ENCODE measurements at places on chromosomes 1 and 21. TPM values are rescaled to one million over a fixed set of nuclear protein-coding genes. Genes with fewer than 3 reads are reported as not detected.
A peak's percentile ranks its signal among the peaks of the same experiment; 100 is the strongest.

POU3F1 gene
- total RNA-seq = 1.0 TPM

HPCAL4 gene
- 15.8 TPM for total RNA-seq

TTLL7 gene
- 3.5 TPM for total RNA-seq

OVAAL gene
- total RNA-seq = not detected

PRUNE1 gene
- total RNA-seq = 20.3 TPM

SLC1A7 gene
- not detected for total RNA-seq

GRCh38 chr1:6591644-6592043 lies 11.0 kb downstream of the KLHL21 start:
- H3K27ac ChIP-seq = no peak overlapping the region
- H3K4me1 ChIP-seq = no peaks in the 10 kb centered on the region

GRCh38 chr1:203629507-203630082 lies 3.0 kb downstream of the ATP2B4 start:
- no peaks in the 10 kb centered on the region for H3K27me3 ChIP-seq
- peak overlapping the region; percentile 90 for H3K27ac ChIP-seq
- peaks cover 40% of the 10 kb centered on the region for H3K4me1 ChIP-seq
- peak; percentile 84 for DNase-seq
- H3K4me3 ChIP-seq = peak overlapping the region; percentile 84
- H3K36me3 ChIP-seq = no peaks in the 10 kb centered on the region

GRCh38 chr21:33762803-33763581 lies 120.7 kb downstream of the ITSN1 start:
- H3K36me3 ChIP-seq = no peaks in the 10 kb centered on the region
- peaks cover 10% of the 10 kb centered on the region for H3K4me1 ChIP-seq
- DNase-seq = no peak
- no peak overlapping the region for H3K4me3 ChIP-seq
- H3K27me3 ChIP-seq = no peaks in the 10 kb centered on the region

GRCh38 chr1:236016083-236016482 lies 48.8 kb downstream of the NID1 start:
- no peaks in the 10 kb centered on the region for H3K27me3 ChIP-seq
- no peak for DNase-seq
- peaks cover 10% of the 10 kb centered on the region for H3K4me1 ChIP-seq
- H3K36me3 ChIP-seq = no peaks in the 10 kb centered on the region

Data from hepatocyte (in vitro differentiated cells).